Hematopoietic multipotent progenitor cell treated with erythropoietin and hydrocortisone succinate and interleukin-3 and kit ligand, for 4 days (in vitro differentiated cells): ENCODE measurements at places on chromosomes 12 and 14.

- DNase-seq = no peak
Measured at GRCh38 chr14:74567646-74568379, 44.2 kb downstream of the LTBP2 start.

DNA sequence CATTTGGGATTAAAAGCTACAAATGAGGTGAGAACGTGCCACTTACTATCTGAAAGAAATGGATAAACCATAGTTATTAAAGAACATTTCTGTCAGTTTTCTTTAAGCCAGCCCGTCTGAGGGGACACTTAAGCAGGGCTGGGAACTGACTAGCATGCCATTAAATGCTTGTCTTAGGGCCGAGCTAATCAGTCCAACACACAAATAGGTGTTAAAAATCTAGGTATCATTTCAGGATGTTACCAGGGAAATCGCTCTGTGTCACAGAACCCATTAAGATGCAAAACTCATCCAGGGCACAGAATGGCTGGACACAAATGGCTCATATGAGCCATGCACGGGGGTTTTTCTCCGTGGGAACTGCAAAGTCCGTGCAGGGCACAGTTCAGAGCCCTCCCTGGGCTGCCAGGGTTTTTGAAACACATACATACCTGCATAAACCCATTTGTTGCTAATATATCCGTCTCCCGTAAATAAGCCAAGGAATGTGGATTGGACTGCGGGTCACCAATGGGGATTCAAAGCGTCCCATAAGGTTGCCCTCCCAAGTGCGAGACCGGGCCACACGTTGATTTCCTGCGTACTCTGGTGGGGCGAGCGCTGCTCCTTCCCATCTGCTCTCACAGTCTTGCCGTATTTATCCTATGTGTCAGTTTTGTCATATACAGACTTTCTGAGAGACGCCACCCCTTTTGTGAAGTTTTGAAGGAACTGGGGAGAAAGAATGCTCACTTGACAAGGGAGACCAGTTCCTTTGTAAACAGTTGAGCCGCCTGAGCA is 5.4 kb upstream of the GSC start:
- no peak for DNase-seq

GRCh38 chr12:52687497-52688385 is 7.5 kb upstream of the KRT1 start:
- peak; percentile 51 for DNase-seq

DNA sequence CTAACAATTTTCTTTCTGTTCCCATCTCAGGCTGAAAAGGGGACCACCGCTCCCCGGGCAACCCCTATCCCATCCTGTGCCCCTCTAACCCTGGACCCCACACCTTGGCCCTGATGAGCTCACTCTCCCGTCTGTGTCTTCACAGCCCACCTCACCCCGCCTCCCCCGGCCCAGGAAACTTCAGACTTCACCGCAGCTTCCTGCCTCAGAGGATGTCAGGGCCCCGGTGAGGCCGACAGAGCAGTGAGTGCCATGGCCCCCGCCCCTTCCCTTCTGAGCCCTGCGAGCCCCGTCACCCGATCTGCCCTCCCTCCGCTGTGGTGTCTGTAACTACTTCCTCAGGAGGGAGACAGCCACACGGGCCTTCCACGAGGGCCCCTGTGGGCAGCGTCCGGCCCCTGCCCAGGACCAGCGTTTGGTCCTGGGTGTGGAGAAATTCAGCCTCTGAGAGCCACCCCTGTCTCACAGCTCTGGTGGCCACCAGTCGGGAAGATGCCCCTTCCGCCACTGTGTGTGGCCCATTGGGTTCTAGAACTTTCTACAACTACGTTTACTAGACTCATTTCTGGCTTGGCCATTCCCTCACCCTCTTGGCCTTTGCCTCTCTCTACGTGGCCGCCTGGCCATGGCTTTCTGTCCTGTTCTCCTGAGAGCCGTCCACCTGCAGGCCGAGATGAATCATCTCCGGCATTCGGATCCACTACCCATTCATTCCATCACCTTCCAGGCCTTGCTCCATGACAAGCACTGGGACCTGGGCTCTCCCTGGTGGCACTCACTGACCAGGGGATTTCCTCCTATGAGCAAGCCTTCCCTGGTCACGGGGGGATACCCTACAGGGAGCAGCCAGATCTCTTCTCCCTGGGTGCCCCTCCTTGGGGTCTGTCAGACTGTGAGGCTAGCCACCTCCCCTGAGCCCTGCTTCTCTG is 3.4 kb downstream of the RHOF start:
- peak; percentile 95 for DNase-seq

GRCh38 chr12:47359310-47360092 is 279.7 kb upstream of the AMIGO2 start:
- no peak for DNase-seq
